Left cardiac atrium (tissue), 4 donors: ENCODE measurements at places on chromosomes 4 and X.

- DNase-seq: no peak
Observed at GRCh38 chr4:23060776-23061175, 368.0 kb downstream of the GBA3 start.

DNA sequence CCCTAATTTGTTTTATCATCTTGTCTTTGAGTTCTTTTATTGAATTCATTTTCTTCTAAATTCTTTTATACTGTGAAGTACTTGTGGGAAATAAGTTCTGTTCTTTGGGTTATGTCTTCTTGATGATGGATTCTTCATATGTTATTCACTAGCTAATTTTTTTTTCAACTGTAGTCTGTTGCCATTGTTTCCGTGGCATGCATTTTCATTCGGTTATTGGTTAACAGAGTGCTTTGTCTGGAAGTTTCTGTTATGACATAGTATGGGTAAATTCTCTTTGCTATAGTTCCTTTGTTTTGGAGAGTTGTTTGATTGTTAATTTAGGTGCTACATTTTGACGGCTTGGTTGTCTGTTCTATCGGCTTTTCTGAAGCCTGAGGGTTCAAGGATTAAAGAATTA is 184.9 kb upstream of the AADAT start:
- DNase-seq: no peak

DNA sequence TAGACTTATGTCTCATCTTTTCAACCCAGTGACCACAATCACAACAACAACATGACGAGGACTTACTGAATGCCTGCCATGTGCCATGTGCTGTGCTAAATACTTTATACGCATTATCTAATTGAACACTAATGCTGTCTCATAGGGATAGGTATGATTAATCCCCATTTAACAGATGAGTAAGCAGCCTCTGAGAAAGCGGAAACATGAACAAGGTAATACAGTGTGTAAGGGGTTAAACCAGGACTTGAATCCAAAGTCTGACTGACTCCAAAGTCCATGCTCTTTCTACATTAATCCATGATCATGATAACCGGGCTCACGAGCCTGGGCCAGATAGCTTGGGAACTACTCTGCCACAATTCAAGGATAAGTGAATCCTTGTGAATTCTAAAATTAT is 105.3 kb upstream of the MBNL3 start:
- no peak for DNase-seq

GRCh38 chrX:48514126-48514806 is 5.5 kb downstream of the PORCN start:
- no peak for DNase-seq

GRCh38 chr4:13627178-13627605 is 333 bp downstream of the BOD1L1 start:
- peak; percentile 28 for DNase-seq

- no peak for DNase-seq
Observed at GRCh38 chrX:11266573-11267003, 26.6 kb upstream of the AMELX start.

GRCh38 chrX:154135458-154136229 is 8.4 kb upstream of the OPN1LW start:
- DNase-seq: no peak

GRCh38 chrX:129678614-129679195 is 23.9 kb upstream of the APLN start:
- no peak for DNase-seq

GRCh38 chr4:173167758-173168395 is 734 bp upstream of the GALNT7 start:
- peak; percentile 41 for DNase-seq

- no peak for DNase-seq
Observed at GRCh38 chr4:10977534-10977933, 293.0 kb upstream of the CLNK start.

GRCh38 chr4:112823606-112824005 is 186.7 kb downstream of the LARP7 start:
- no peak for DNase-seq

- DNase-seq: no peak
Observed at GRCh38 chr4:28225050-28225449, 1364.4 kb downstream of the STIM2 start.

DNA sequence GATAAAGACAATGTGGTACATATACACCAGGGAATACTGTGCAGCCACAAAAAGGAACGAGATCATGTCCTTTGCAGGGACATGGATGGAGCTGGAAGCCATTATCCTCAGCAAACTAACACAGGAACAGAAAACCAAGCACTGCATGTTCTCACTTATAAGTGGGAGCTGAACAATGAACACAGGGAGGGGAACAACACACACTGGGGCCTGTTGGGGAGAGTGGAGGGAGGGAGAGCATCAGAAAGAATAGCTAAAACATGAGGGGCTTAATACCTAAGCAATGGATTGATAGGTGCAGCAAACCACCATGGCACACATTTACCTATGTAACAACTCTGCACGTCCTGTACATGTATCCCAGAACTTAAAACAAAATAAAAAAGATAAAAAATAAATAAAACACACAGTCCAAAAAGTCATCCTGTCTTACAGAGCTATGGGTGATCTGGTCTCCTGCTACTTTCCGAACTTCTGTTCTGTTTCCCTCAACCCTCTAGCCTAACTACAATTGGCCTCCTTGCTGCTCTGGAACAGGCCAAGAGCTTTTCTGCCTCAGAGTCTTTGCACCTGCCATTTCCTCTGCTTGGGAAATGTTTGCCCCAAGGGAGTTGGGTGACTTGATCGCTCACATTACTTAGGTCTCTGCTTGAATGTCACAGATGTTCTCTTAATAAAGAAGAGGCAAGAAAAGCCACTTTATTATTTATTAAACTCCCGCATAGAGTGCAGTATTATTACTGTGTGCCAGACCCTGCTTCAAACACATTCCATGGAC is 1.1 kb upstream of the CD38 start:
- DNase-seq: no peak

DNA sequence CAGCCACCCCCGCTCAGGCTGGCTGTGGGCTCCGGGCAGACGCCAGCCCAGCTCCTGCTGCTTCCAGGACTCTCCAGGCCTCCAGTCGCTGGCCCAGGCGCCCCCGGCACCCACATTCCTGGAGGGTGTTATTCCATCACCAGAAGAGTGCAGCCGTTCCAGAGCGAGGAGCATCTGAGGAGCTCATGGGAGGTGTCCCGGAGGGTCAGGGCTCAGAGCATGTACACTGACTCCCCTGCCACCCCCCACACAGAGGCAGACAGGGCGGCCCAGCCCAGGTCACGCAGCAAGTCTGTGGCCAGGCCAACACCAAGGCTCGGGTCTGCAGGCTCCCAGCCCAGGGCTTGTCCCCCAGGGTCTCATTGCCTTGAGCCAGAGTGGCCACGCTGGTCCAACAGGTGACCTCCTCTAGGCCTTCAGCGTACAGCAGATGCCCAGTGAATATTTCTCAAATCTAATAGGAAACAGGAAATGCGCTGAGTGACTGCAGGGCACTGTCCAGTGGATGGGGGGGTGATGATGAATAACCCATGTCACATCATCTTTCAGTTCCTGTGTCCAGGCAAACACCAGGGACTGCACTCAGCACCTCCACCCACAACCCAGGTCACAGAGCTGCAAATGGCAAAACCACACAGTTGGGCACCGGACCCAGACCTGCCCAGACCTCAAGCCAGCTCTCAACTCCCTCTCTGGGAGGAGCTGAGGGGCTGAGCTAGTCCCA is 37.2 kb downstream of the ABLIM2 start:
- no peak for DNase-seq

- no peak for DNase-seq
Observed at GRCh38 chr4:26201120-26201519, 119.7 kb upstream of the RBPJ start.

DNA sequence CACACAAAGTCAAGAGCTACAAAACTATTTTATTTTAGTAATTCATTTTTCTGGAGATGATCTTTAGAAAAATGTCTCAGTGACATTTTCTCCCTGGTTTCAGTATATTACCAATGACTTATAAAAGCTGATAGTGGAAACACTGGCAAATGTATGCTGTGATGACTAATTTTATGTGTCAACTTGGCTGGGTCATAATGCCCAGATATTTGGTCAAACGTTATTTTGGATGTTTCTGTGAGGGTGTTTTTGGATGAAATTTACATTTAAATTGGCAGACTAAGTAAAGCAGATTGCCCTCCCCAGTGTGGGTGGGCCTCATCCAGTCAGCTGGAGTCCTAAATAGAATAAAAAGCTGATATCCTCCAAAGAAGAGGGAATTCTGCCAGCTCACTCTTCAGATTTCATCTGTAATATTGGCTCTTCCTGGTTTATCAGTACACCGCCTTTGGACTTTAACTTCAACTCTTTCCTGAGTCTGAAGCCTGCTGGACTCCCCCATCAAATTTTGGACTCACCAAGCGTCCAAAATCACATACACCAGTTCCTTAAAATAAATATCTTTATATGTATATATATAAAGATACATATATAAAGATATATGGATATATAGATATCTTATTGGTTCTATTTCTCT is 31.2 kb upstream of the RAB40A start:
- no peak for DNase-seq

DNA sequence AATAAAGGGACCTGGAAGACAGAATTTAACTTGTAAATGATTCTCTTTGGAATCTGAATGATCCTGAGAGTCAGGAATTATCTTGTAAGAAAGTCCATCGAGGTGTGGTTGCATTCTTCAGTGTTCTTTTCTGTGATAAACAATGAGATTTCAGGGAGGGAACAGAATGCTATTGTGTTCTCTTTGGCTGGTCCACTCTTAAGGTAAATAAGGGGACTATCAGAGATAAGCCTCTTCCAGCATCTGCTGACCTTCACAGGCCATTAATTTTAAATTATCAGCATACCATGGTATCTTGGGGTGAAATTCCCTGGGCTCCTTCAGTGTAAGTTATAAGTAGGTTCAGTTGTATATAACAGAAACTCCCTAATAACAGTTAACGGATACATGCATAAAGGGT is 107.1 kb upstream of the ARHGAP24 start:
- no peak for DNase-seq

DNA sequence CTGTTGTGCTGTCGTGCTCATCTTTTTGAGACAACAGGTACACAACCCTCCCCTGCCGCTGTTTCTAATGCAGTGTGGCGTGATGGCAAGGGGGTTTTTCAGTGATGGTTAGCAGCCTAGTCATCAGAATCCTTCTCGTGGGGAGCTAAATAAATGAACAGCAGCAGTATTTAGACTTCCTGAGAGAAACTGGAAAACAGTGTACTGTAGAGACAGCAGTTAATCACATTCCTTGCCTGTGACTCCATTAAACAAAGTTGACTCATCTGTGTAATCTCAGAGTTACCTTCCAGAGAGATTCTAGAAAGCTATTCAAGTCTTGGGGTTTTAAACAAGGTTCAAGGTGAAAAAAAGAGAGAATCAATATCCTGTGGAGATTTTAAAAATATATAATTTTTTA is 1753.2 kb upstream of the PCDH7 start:
- no peak for DNase-seq

DNA sequence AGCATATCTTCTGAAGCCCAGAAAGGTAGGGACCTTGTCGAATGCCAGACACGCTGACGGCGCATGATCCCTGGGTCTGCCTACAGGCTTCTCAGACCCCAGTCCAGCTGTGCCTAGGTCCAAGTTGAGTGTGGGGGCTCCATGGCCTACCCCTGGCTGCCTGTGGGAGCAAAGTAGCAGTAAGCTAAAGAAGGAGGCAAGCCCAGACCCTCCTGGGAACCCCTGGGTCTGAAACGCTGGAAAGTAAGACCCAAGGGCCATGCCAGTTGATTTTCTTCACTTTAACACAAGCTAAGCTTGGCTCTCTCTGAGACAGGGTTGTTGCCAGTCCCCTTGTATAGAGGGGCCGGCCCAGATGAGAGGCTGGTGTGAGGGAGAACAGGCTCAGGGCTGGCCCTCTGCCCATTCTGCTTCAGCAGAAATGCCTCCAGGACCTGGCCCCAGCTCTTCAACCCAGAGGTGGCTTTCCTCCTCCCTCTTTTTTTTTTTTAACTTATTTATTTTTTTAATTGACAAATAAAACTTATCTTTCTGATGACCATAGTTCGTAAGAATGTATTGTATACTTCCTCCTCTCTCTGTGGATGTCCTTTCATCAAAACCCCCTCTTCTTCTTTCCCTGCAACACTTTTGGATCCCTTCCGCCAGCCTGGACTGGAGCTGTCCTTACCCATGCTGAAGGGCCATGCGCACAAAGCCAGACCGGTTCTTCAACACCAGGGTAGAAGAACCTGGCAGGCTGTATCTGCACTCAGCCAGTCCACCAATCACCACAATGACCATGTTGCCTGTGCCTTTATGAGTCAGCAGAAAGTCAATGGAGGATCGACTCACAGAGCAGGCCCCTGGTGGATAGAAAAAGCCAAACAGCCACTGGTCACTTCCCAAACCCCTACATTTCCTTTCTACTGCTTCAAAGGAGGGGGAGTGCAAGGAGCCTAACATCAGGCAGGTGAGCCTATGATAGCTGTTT is 7.1 kb downstream of the AWAT2 start:
- DNase-seq: no peak

DNA sequence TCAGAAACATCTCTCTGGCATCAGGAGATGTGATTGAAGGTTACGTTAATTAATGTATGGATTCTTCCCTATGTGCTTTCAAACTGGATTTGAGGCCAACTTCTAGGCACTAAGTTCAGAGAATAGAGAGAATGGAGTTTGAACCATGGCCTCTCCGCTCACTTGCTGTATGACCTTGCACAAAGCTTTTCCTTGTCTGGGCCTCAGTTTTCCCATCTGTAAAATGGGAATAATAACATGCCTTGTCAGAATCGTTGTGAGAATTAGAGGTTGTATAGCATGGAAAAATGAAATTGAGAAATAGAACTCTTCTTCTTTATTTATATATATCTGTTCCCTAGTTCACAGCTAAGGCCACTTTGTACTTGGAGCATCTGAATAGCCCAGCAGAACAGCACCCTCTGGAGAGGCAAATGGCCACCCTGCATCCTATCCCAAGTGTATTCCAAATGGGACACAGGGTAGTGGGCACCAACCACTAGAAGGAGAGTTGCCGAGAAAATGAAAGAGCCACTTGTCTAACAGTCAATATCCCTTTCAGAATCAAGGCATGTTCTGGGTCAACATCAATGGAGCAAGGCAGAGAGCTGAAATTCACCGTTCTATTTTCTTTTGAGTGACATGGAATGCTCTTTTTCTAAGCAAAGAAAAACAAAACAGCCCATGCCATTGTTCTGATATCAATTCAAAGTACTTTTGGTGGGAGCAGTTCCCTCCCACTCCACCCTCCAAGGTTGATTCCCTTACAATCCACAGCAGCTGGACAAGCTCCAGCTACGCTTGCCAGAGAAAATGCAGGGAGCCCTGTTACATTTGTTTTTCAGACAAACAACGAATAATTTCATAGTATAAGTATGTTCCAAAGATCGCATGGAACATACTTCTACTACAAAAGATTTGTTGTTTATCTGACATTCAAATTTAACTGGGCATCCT is 23.3 kb upstream of the MTM1 start:
- DNase-seq: peak; percentile 58

GRCh38 chr4:2592572-2592971 is 56.1 kb downstream of the FAM193A start:
- DNase-seq: no peak

DNA sequence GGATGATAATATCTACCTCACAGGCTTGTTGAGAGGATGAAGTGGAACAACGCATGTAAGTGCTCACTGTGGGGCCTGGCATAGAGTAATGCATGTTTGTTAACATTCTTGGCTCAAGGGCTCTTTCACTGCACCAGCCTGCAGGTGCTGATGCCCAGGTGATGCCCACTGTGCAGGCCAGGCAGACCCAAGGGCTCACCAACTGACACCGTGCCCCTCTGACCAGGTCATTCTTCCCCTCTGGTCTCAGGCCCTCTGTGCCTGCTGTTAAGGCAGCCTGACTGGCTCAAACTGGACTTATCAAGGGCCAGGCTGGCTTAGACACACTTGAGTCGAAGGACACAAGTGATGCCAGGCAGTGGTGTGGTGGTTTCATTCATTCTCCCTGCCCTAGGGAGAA is 90.5 kb downstream of the PJA1 start:
- no peak for DNase-seq

GRCh38 chr4:17380347-17380746 is 131.5 kb downstream of the QDPR start:
- no peak for DNase-seq
